Subcutaneous adipose tissue (tissue), 4 donors: ENCODE measurements at places on chromosomes 13 and 19. TPM values are rescaled to one million over a fixed set of nuclear protein-coding genes. Genes with fewer than 3 reads are reported as not detected.

The ETV2 gene
- not detected for total RNA-seq

The ATXN8OS gene
- not detected for total RNA-seq

The ATP4B gene
- not detected for total RNA-seq

The BBC3 gene
- total RNA-seq: not detected

The SEMA6B gene
- 2.6 TPM for total RNA-seq

The ZNF729 gene
- not detected for total RNA-seq

The DDA1 gene
- 5.1 TPM for total RNA-seq
